ENCODE measurements at places on chromosomes 1 and 21.

DNA sequence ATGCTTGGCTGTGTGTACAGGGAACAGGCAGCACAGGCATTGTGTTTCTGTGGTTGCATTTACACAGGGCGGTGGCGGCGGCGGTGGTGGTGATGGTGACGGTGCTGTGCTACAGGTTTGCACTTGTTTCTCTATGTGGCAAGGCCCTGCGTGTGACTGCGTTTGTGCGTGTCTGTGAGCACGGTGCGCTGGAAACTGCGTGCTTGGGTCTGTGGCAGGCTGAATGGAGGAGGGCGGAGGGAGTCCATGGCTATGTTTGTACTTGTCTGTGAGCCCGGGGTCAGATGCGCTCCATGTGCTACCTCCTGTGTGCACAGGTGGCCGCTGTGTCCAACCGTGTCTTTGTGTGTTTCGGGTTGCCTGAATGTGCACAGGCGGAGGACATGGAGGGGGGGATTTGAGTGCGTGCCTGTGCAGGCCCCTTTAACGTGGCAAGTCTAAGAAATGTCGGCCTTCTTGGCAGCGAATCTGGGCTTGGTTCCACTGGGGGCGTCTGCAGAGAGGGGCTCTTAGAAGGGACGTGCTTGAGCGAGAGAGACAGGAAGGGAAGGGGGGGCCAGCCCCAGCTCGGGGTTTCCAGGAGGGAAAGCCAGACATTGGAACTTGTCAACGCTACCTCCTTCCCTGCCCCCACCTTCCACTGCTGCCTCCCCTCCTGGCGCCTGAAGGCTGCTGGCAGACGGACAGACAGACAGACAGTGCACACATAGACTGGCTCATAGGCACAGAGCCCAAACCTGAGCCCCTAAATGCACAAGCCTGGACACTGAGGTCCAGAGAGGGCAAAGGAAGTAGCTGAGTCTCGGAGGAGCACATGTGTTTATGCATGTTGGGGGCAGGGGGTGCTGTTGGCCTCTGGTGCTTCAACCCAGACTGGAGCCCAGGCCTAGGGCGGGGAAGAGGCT is 32.7 kb upstream of the WASF2 start:
- DNase-seq = peak; percentile 53

DNA sequence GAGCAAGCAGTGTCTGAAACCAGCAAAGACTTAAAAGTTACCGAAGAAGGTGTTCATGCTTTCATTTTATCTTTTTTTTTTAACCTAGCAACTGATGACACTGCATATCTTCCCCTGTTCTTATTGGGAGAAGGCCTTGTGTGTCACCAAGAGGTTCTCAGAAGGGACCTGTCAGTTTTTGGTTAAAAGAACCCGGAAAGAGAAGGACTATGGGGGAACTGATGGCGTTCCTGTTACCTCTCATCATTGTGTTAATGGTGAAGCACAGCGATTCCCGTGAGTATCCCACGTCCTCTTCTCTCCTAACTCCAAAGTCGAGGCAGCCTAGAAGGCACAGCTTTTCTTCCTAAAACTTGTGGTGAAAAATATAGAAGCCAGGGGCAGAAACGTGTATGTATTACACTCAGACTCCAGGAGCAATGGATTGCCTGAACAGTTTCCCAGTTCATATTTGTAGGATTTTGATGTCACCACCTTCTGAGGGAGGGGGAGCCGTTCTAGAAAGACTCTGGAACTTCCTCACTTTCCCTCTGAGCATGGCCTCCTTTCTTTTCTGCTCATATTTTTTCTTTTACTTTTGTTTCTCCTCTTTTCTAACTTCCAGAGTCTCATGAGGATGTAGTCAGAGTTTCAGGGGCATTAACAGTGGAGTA is at the start of gene MR1:
MR1 (plus strand) TSS at position 185 of the 653 bp plus-strand sequence; CDS start at position 210, 25 bp downstream.
- DNase-seq = no peak

GRCh38 chr1:159996653-159997052 is 35.1 kb downstream of the PIGM start:
- DNase-seq = no peak

GRCh38 chr1:197984289-197984688 is 67.1 kb downstream of the LHX9 start:
- no peak for DNase-seq

DNA sequence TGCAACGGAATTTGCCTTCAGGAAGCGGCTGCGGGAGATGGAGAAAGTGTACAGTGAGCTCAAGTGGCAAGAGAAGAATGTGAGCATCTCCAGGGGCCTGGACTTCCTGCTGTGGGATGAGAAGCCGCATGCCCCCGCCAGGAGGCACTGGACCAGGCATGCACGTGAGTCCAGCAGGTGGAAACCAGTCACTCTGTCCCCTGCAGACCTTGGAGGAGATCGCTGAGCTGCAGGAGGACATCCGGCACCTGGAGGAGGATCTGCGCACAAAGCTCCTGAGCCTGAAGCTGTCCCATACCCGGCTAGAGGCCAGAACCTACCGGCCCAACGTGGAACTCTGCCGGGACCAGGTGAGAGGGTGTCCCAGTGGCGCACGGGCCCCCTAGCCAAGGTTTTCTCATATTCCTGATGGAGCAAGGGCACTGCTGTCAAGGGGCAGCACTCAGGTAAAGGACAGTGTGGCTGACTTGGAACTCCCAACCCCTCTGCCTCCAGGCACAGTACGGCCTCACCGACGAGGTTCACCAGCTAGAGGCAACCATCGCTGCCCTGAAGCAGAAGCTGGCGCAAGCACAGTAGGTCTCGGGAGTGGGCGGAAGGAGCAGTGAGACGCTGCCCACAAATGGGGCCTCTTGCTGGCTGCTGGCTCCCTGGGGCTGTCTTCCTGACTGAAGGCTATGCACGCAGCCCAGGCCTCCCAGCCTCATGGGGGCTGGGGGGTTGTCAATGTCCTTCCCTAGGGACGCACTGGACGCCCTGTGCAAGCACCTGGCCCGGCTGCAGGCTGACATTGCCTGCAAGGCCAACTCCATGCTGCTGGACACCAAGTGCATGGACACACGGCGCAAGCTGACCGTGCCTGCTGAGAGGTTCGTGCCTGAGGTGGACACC is 1.2 kb upstream of the ADPRS start:
- no peak for DNase-seq

GRCh38 chr21:19608101-19608621 is 1204.6 kb upstream of the TMPRSS15 start:
- no peak for DNase-seq

DNA sequence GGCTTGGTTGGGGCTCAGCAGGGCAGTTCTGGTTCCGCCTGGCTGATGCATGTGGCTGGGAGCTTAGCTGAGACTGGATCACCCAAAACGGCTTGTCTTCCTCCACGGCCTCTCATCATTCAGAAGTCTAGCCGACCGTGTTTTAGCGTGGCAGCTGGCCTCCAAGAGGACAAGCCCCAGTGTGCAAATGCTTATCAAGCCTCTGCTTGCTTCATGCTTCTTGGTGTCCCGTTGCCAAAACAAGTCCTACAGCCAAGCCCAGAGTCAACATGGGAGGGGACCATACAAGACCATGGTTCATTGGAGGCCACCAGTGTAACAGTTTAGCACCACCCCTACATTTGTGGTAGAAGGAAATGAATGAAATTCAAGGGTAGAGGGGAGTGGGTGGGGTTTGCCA is 10.5 kb upstream of the KDF1 start:
- no peak for DNase-seq

- no peak for DNase-seq
Observed at GRCh38 chr21:46069719-46070279, 28.1 kb upstream of the COL6A2 start.
